ENCODE measurements at places on chromosomes 1 and 21.

DNA sequence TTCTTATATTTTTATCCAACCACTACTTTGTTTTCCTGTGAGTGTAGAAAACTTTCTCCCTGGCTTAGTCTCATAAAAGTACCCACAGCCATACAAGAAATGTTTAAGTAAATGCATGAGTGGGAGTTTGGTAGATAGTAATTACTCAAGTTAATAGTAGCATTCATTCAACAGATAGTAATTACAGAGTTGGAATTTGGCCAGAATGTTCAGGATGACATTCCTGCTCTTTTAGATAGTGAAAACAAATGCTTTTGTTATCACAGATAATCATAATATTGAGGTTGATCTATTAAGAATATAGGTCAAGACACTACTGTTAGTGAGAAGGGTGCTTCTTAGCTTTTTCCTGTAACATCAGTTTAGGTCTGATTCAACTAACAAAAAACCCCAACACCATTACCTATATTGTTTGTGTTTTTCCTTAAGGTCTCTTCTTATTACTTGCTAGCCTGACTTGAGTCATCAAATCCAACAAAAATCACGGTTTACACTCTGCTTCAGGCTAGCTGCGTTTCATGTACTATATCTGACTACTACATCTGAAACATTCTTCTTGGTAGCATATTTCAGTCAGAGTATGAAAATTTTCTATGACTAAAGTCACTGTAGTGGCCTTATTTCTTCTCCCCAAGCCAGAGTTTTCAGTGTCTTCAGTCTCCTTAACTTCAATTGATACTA lies 163.7 kb downstream of the HS2ST1 start:
- DNase-seq = no peak

GRCh38 chr1:58927041-58927721 lies 143.3 kb upstream of the JUN start:
- no peak for DNase-seq

- DNase-seq = no peak
Observed at GRCh38 chr1:111154021-111154999, 14.3 kb downstream of the CEPT1 start.

- no peak for DNase-seq
Observed at GRCh38 chr1:84913555-84913892, 20.5 kb upstream of the LPAR3 start.

DNA sequence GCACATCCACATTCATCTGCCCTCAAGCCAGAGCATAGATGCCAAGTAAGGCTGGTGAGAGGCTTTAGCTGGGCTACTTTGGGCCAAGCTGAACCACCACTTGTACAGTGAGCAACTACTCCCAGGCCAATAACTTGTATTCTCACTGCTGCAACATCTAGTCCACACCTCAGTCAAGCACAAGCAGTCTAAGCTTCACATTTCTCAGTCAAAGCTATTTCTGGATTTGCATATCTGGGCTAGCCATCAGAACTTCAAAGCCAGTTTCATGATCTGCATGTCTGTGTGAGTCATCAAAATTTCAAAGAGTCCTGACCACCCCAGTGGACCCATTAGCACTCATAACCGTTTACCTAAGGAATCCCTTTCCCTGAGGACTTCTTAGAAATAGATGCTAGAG lies 77.7 kb upstream of the DIRAS3 start:
- DNase-seq = no peak

DNA sequence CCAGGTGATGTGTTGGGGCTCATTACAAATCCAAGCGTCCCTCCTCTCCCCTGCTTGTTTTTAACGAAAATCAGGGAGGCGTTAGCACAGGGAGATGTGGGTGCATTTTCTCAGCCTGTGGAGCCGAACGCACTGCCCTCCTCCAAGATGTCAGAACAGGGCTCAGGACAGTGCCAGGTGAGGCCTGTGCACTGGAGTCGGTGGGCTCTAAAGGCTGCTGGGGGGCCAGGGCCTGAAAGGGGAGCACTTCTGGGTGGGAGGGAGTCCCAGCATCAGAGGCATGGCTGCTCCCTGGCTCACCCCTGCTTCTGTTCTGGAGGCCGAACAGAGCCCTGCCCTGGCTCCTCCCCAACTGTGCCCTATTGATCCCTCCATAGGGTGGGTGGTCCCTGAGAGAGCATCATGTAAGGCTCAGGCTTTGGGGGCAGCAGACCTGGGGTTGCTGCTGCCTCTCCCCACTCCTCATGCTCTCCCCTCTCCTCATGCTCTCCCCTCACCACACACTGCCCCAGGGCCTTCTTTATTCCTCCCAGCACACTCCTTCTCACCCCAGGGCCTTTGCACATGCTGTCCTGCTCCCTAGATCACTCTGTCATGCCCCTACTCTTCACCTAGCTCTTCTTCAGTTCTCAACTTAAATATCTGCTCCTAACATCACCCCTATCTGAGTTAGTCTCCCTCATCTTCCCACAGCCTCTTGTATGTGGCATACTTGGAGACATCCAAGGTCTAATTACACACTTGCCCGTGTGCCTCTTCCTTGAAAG lies 725.2 kb downstream of the PTPRU start:
- no peak for DNase-seq

DNA sequence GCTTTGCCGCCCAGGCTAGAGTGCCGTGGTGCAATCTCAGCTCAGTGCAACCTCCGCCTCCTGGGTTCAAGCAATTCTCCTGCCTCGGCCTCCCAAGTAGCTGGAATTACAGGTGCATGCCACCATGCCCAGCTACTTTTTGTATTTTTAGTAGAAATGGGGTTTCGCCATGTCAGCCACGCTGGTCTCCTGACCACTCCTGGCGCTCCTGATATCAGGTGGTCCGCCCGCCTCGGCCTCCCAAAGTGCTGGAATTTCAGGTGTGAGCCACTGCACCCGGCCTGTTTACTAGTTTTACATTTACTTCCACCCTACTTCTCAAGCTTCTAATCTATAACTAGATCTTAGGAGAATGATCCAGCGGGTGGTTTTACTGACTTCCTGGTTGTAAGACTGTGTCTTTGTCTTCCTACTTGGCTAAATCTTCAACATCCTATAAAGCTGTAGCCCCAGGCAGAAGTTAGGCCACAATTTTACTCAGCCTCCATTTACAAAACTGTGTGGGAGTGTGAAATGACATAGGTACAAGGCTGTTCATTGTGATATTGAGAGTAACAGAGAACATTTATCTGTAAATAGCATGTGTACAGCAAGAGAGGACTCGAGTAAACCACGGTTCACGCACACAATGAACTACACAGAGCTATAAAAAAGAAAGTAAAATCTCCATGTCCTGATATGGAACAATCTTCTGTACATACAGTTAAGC lies 9.6 kb upstream of the POU2F1 start:
- no peak for DNase-seq

DNA sequence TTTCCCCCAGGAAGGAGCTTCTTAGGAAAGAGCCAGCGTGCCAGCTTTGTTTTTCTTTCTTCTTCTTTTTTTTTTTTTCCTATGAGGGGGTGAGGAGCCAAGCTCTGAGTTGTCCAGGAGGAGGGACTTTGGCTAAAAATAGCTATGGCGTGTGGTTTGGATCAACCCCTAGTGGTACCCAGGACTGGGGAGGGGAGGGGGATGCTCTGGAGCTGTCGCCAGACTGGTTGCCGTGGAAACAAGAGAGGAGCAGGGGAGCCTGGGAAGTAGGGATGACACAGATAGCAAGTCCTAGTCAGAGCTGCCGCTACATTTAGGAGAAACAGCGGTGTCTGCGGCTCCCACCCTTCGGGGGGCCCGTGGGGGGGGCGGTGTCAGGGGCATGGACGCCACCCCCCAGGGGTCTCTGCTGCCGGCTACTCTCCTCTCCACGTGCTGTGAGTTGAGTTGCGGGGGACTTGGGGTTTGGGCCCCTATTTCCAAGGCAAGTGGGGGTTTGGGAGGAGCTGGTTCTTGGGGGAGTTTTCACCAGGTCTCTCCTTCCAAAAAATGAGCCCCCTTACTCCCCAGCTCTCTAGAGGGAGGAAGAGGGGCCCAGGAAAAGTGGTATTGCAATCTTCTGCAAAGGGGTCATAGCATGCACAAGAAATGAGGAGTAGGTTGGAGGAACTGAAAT lies at the start of gene KCNJ9:
Gene KCNJ9, plus strand, starts transcription at position 278 of the 676 bp plus-strand sequence. CDS start 2,493 bp downstream, outside the sequence.
- DNase-seq = peak; percentile 55

DNA sequence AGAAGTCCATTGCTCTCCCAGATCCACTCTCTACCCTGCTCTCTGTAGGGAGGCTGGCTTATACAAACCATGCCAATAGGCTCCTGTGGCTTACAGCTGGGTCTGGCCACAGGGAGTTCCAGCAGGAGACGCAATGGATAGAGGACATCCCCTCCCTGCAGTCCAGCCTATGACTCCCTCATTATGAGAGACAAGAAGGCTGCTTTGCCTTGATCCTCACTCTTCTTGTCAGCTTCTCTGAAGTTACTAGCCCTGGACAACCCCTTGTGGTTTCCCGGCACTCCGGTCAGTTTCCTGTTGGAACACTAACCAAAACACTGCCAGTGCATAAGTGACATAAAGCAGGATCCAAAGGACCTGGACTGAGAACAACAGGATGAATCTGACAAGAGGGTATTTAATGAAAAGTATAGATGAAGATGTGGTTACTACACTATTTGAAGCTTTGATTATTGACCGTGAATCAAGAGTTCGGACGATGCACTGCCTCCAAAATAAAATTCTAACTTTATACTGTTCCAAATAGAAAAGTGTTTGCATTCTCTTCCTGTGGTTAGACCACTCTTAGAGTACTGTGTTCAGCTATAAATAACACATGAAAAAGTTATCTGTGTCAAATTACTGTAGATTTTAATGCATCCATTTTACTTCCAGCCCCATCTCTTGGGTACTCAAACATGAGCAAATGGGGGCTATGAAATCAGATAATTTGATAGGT lies 32.7 kb upstream of the ZNF326 start:
- no peak for DNase-seq

GRCh38 chr1:172390683-172391551 lies 29.6 kb upstream of the C1orf105 start:
- DNase-seq = no peak

GRCh38 chr1:53195246-53196016 lies 1.2 kb upstream of the CPT2 start:
- DNase-seq = no peak

DNA sequence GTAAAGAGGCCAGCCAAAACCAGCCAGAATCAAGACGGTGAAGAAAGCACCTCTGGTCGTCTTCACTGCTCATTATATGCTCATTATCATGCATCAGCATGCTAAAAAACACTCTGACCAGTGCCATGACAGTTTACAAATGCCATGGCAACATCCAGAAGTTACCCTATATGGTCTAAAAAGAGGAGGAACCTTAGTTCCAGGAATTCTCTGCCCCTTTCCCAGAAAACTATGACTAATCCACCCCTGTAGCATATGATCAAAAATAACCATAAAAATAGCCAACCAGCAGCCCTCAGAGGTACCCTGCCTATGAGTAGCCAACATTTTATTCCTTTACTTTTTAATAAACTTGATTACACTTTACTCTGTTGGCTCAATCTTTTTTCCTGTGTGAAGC lies 34.2 kb upstream of the PBX1 start:
- DNase-seq = peak; percentile 70

DNA sequence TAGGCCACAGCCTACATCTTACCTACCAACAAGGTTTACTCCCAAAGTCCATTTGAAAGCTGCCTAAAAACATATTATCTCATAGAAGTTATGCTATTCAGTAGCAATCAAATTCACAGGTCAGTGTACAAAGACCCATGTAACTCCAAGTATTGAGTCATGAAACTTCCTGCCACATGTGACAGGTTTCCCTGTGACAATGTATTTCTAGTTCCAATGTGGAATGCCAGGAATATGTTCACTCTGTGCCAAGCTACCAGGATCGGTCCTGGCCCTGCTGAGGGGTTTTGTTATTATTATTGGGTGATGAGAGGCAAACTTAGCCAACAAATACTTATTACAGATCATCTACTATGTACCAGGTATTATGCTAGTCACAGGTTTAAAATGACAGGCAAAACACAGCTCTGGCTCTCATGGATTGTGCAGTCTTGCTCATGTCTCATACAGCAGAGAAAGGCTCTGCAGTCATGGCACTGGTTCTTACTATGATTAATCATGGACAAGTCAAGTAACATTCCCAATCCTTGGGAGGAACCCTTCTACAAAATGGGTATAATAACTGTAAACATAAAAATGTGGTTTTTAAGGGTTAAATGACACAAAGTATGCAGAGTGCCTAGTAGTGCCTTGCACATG lies 22.5 kb downstream of the DPH5 start:
- DNase-seq = no peak

DNA sequence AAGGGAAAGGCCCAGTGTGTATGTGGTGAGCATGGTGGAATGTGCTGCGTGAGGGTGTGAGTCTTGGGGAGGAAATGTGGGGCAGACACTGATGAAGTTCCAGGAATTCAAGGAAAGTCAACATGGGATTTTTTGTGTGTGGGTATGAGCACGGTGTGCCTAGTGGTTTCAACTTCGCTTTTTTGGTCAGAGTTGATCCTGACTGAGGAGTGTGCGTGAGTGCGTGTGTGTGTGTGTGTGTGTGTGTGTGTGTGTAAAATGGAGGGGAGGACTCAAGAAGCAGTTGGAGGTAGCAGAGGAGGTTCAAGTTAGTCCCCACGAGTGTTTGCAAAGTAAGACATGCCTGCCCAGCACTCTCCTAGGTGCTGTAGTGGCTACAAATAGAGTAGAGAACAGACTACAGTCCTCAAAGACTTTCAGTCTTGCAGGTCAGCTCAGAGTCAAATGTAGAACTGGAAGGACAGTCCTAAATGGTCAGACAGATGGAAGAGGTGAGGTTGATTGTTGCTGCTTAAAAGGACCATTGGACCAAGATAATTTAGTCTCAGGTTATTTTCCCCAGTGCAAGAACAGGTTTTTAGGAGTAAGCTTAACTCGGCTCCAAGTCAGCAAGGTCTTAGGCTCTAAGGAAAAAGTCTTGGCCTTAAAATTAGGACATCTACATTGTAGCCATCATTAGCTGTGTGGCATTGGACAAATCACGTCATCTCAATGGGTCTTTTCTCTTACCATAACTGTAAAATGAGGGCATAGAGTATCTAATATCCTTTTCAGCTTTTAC lies 25.0 kb downstream of the SLAMF1 start:
- no peak for DNase-seq

DNA sequence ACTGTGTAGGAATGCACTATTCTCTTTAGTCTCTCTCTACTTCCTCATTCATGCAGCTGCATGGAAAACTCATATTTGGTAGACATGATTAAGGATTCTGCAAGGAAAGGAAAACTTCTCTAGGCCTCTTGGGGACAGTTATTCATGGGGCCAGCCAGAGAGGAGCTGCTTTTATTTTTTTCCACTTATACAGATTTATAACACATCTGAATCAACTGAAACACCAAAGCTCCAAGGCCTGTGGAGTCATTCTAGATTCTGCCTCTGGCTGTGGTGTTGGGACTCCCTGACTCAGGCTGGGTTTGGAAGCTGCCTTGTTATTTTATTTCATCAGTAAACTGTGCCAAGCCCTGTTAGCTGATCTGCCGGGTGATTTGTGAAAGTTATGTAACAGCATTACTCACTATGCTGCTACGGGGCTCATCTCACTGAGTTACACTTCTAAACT lies 83.9 kb upstream of the EDEM3 start:
- peak; percentile 99 for DNase-seq

DNA sequence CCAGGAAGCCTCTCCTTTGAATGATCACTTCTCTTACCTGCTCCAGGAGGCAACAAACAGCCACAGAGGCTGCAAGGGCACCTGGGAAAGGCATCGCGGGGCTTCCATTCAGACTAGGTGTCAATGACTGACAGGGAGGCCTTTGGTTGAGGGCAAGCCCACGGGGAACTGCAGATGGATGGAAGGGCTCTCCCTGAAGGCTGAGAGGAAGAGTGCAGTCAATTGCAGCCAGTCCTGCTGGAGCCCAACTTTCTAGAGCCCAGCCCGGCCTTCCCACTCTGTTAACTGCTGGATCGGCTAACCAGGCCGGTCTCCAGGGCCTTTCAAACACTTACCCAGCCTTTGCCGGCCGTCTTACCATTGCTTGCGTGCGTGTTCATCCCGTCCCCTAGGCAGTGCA lies 89.3 kb downstream of the LACTBL1 start:
- DNase-seq = no peak

- DNase-seq = no peak
Observed at GRCh38 chr1:33294071-33295010, 26.6 kb downstream of the A3GALT2 start.

Measured in stromal cell of bone marrow (primary cell).